ENCODE measurements at places on chromosomes 3 and 15.

DNA sequence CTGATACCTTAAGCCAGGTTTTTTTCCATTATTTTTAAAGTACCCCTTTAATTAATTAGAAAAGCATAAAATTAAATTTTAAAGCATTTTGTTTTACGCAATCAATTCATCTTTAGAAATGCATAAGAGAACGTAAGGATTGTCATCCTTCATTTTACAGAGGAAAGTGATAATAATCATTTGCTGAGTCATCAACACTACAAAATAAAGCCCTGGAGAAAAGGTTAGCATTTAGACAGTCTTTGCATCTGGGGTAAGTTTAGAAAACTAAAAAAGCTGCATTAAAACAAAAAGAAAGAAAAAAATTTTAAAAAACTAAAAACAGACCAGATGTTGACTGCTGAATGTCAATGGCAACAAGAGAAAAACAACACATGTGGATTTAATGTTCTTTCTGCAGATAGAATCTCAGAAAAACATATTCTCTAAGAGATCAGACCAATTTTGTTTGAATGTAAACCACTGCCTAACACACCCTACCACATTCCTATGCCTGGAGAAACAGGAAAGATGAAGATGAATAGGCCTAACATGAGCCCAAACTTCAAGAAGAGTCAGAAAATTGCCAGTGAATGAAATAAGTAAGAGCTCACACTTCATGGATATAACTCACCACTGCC lies 59.9 kb downstream of the SUCNR1 start:
- DNase-seq, result no peak

GRCh38 chr3:58536501-58537411 lies at the start of gene ACOX2:
ACOX2 (minus strand) TSS chr3:58537190; CDS start chr3:58535106, 2,084 bp downstream.
- no peak for DNase-seq

DNA sequence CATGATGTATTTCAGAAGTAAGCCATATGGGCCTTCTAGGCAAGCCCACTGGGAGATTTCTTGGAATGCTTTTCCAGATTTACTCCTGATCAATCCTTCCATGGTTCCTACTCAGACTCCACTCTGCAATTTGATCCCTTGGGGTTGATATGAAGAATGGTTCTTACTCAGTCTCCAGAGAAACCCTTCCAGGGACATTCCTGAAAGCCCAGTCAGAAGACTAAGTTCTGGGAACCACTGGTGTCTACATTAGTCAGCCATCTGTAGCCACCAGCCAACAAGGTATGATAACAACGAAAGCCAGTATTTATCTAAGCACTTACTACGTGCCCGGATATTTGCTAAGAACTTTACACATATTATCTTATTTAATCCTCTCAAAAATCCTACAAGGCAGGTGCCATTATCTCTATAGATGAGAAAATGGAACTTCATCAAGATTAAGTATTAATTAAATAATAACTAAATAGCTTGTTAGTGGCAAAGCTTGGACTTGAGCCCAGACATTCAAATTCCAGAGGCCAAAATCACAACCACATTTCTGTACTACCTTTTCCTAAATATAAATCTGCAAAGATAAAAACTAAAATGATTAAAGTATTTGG lies 32.7 kb downstream of the ZNF385D start:
- DNase-seq, result peak; percentile 96

- no peak for DNase-seq
Measured at GRCh38 chr3:195543500-195544229, 540 bp upstream of the PPP1R2 start.

DNA sequence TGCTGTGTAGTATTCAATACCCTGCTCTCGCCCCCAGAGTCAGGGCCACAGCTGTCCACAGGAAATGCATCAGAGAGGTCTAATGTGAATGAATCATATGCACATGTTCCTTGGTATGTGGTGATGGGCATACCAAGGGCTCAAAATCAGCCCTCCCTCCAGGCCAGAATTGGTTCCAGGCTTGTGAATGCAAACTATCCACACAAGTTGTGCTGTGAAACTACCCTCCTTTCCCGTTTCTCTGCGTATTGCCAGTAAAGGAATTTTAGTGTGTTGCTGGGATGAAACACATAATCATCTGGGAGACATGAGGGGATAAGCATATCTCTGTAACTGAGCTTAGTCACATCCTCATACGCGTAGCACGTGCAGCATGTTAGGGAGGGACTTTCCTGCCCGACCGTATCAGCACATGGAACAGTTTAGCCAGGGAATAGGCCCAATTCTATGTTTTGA lies 9.2 kb upstream of the MME start:
- DNase-seq, result peak; percentile 97

- no peak for DNase-seq
Measured at GRCh38 chr15:37037071-37037655, 63.2 kb downstream of the MEIS2 start.

- DNase-seq, result peak; percentile 62
Measured at GRCh38 chr3:118818386-118818785, 216.3 kb downstream of the IGSF11 start.

- DNase-seq, result no peak
Measured at GRCh38 chr15:51499379-51499976, 123.1 kb downstream of the DMXL2 start.

DNA sequence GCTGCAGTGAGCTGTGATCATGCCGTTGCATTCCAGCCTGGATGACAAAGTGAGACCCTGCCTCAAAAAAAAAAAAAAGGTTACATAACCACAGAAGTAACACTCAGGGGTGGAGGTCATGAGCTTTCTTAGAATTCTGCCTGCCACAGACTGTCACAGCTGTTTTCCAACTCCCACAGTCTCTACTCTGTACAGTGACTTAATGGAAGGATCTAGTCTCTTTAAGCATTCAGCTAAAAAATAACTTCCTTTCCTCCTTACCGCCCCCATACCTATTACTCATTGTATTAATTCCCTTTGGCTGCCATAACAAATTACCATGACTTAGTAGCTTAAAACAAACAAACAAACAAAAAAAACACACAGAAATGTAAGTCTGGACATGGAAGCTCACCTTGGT lies 99.6 kb upstream of the UBE2E1 start:
- no peak for DNase-seq

- DNase-seq, result no peak
Measured at GRCh38 chr15:57797568-57798267, 91.2 kb downstream of the POLR2M start.

GRCh38 chr3:133994166-133994890 lies 35.4 kb downstream of the SLCO2A1 start:
- no peak for DNase-seq

- DNase-seq, result peak; percentile 64
Measured at GRCh38 chr3:111577798-111578685, 17.1 kb downstream of the ZBED2 start.

DNA sequence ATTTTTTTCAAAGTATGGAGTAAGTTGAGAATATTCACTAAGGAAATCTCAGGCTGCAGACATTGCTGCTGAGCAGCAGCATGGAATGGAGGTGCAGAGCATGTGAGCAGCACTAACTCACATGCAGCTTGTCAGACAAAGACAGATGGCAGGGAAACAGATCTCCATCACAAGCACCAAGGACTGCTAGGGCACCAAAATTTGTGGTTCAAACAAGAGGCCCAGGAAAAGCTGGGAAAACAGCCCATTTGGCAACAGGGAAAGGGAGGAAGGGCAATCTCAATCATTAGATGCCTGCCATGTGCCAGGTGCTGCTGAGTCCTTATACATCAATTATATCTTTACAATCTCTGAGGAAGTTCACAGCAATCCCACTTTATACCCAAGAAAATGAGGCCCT lies 47.2 kb upstream of the EIF1B start:
- no peak for DNase-seq

DNA sequence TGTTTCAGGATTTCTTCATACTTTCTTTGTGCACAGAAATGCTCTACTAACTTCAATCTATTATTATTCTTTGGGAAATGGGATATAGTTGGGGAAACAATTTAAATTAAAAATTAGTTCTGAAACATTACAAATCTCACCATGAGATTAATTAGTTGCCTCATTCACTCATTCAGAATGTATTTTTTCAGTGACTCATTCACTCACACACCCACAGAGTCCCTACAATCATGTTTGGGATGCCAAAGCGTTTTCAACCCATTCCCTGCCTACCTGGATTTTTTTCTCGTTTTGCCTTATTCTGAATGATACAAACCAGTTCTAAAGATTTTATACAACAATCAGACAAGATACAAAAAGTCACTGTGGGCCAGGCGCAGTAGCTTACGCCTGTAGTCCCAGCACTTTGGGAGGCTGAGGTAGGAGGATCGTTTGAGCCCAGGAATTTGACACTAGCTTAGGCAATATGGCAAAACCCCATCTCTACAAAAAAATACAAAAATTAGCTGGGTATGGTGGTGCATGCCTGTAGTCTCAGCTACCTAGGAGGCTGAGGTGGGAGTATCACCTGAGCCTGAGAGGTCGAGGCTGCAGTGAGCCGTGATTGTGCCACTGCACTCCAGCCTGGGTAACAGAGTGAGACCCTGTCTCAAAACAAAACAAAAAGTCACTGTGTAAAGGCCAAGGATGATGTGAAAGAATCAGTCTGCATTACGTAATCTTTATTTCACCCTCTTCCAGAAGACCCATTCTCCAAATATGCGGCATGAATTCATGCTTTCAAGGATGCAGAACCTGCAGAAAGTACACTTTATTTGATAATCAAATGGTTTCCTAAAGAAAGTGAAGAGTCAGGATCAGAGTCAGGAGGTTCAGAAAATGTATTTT lies 34.8 kb upstream of the ARHGEF3 start:
- no peak for DNase-seq

GRCh38 chr3:173748105-173748504 lies 350.6 kb downstream of the NLGN1 start:
- no peak for DNase-seq

GRCh38 chr15:65334586-65335231 lies 30.2 kb downstream of the RNU5B-1 start:
- no peak for DNase-seq

GRCh38 chr3:114707252-114707860 lies 413.5 kb downstream of the TIGIT start:
- DNase-seq, result no peak

GRCh38 chr3:184134746-184135148 lies 411 bp upstream of the EIF2B5 start:
- no peak for DNase-seq

DNA sequence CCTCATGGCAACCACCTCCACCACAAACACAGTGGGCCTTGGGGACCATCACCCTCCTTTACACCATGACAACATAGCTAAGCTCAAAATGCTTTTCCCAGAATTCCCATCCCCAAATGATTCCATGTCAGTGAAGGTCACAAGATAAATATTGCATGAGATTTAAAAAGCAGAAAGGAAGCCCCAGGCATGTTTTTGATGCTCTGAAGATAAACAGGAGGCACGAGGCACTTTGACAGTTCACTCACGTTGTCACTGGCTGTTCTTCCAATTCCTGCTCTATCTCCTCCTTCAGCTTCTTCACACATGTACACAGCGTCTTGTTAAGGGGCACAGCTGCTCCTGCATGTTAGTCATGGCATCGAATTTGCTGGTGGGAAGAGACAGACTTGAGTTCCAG lies 180.4 kb downstream of the STAC start:
- no peak for DNase-seq

DNA sequence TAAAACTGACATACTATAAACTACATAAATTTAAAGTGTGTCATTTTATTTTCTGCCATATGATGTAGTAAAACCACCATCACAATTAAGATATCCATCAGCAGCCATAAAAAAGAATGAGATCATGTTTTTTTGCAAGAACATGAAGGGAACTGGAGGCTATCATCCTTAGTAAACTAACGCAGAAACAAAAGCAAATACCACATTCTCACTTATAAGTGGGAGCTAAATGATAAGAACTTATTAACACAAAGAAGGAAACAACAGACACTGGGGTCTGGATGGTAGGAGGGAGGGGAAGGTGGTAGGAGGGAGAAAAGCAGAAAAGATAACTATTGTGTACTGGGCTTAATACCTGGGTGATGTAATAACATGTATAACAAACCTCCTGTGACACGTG lies 24.6 kb downstream of the CCDC14 start:
- no peak for DNase-seq

DNA sequence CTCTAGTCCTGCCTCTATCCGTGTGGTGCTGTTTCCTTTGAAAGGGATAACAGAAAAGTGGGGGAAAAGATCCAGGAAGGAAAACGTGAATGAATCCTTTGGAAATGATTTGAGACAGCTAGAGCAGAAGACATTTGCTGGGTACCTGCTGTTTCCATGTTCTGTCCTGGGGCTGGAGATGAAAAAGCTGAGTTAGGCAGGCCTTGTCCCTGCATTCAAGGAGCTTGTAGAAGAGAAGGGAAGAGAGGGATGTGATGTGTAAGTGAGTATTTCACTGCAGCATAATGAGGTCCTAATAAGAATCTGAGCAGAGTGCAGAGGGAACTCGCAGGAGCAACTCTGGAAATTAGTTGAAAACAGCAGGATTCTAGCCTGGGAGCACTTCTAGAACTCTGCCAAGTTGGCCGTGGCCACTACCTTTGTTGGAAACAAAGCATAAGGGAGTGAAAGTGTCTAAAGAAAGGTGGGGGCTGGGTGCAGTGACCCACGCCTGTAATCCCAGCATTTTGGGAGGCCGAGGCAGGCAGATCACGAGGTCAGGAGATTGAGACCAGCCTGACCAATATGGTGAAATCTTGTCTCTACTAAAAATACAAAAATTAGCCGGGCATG lies 13.8 kb upstream of the SEMA4B start:
- DNase-seq, result no peak

DNA sequence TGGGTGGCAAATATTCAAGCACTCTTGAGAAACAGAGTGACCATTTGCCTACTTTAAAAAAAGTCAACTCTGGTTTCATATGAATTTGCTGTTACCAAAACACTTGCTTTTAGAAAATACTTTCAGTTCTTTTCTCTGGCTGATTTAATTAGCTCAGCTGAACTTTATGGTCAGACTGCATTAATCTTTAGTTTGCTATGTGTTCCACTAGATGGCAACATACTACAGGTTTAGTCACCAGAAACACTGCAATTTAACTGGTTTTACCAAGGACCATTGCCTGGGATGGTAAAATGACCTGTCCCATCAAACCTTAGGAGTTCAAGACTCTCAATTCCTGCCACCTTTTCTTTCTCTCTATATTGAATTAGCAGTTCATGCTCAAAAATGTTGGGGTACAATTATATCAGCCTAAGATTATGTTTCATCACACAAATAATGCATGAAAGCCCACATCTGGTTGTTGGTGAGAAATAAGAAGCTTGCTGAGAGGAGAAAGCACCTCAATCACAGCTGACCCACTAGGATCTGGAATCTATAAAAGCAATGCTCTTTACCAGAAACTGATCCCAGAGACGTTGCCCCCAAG lies 14.2 kb downstream of the EIF4E3 start:
- DNase-seq, result no peak

Measured in HS-27A (cell line).